Glomerular endothelial cell (primary cell): ENCODE measurements at places on chromosomes 3 and 15. TPM values are rescaled to one million over a fixed set of nuclear protein-coding genes. Genes with fewer than 3 reads are reported as not detected.

Gene GOLGA8G
- total RNA-seq, result not detected in 2 replicates

Gene SYNPR
- total RNA-seq, result not detected in 2 replicates

Gene RASGRP1
- total RNA-seq, result 0.10 and 0.12 TPM in 2 replicates

Gene CHRM5
- not detected in 2 replicates for total RNA-seq

Gene GUCA1C
- not detected in 2 replicates for total RNA-seq

Gene ALS2CL
- 7.8 and 13.5 TPM in 2 replicates for total RNA-seq

Gene ZCWPW2
- total RNA-seq, result 0.18 TPM in 1 of 2 replicates, not detected in the other

Gene FEZF2
- total RNA-seq, result not detected in 2 replicates

Gene MYZAP
- total RNA-seq, result 3.1 and 23.0 TPM in 2 replicates

Gene C3orf80
- not detected in 2 replicates for total RNA-seq

Gene TRPM1
- total RNA-seq, result not detected in 2 replicates

Gene SPATA12
- 0.15 and 0.18 TPM in 2 replicates for total RNA-seq

Gene NR2E3
- 0.10 and 0.41 TPM in 2 replicates for total RNA-seq

Gene ACAA1
- 40.3 and 52.9 TPM in 2 replicates for total RNA-seq

Gene KLF15
- total RNA-seq, result 0.05 and 0.47 TPM in 2 replicates

Gene UBE3A
- 27.0 and 42.6 TPM in 2 replicates for total RNA-seq

Gene LCMT2
- 2.6 and 6.7 TPM in 2 replicates for total RNA-seq

Gene TTLL13
- not detected in 2 replicates for total RNA-seq

Gene SV2B
- total RNA-seq, result 9.9 and 28.6 TPM in 2 replicates

Gene PIGZ
- 10.6 and 10.9 TPM in 2 replicates for total RNA-seq

Gene GOLGA6D
- total RNA-seq, result not detected in 2 replicates

Gene CRTC3
- total RNA-seq, result 13.3 and 22.9 TPM in 2 replicates

Gene DNAH12
- total RNA-seq, result 0.12 and 0.92 TPM in 2 replicates

Gene ADAMTSL3
- 0.35 and 1.2 TPM in 2 replicates for total RNA-seq

Gene ATP2B2
- not detected in 2 replicates for total RNA-seq

Gene COPS2
- 41.8 and 45.6 TPM in 2 replicates for total RNA-seq

Gene NEDD4
- 29.3 and 39.3 TPM in 2 replicates for total RNA-seq
